ENCODE measurements at places on chromosomes 5 and 9.

GRCh38 chr5:72106817-72107130 is 501 bp upstream of the MAP1B start:
- no peak for DNase-seq

DNA sequence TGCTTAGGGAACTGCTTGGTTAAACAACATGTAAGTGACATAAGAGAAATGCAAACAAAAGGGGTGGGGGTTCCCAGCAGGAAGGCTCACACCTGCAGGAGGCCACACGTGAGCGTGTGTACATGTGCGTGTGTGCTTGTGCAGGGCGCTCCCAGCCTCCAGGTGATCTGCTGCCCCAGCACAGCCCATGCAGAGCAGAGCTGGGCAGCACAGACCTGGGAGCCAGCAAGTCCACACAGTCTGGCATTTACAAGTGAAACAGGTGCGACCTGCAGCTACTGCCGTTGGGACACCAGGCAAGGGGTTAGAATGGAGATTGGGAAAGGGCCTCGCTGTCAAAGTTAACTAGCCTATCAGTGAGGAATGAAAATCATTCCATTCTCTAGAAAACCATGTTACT is 41.8 kb downstream of the GRAMD2B start:
- no peak for DNase-seq

- DNase-seq: no peak
These were observed 96.1 kb downstream of the MAP1B start for GRCh38 chr5:72203251-72203845.

DNA sequence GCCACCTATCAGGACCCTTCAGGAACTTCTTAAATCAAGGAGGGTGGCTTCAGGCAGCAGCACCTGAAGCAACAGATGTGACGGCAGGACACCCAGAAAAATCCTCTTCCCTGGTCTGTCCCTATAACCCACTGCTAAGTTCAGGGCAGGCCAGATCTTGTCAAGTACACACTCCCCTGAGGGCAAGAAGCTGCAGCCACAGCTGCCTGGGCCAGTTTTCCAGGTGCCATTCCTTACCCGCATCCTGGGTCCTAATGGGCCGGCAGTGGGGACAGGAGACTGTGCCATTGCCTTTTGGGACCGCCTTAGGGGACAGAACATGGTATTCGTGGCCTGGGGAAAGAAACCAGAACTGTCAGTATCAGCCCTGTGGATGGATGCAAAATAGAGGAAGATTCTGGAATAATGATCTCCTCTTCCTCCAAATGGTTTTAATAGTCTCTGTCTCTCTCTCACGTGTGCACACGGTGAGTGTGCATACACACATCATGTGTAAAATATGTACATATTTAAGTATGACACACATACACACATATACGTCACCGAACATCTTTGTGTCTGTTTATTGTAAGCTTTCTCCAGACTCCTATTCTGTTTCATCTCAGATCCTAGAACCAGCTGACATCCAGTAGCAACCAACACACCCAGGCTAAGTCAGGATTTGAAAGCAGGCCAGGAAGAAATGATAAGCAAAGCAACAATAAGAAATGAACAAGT is 14.0 kb downstream of the ORM2 start:
- no peak for DNase-seq

GRCh38 chr5:149181732-149182131 is 40.4 kb downstream of the ABLIM3 start:
- DNase-seq: no peak

All from H9 (cell line).